Glomerular endothelial cell (primary cell): ENCODE measurements at places on chromosomes 13 and 19.
A peak's percentile ranks its signal among the peaks of the same experiment; 100 is the strongest.

DNA sequence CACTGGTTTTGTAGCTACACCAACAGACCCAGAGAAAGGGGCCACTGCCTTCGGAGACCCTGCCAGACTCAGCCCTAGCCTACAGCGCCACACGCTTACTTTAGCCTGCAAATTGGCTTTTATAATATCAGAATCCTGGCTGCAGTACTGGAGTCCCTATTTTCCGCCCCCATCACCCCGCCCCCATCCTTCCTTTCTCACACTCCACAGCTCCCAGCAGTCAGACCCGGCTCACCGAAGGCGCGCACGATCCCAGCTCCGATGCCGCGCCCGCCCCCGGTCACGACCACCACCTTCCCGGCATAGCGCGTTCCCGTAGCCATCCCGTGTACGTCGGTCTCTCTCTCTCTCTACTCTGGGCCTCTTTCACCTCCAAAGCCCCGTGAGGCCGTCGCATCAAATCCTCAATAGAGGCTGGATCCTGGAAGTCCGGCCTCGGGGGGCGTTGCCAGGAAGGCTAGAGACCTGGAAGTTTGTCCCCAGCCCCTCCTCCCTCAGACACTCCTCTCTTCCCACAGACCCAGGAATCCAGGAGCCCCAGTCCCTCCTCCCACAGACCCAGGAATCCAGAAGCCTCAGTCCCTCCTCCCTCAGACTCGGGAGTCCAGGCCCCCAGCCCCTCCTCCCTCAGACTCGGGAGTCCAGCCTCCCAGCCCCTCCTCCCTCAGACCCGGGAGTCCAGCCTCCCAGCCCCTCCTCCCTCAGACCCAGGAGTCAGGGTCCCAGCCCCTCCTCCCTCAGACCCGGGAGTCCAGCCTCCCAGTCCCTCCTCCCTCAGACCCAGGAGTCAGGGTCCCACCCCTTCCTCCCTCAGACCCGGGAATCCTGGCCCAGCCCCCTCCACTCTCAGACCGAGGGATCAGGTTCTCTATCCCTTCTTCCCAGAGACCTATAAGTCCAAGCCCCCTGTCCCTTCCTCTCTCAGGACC lies at the start of gene HSD17B14:
Gene HSD17B14, minus strand, starts transcription at position 403 of the 929 bp plus-strand sequence. Its CDS starts 80 bp downstream, at position 323.
- no peak for DNase-seq

DNA sequence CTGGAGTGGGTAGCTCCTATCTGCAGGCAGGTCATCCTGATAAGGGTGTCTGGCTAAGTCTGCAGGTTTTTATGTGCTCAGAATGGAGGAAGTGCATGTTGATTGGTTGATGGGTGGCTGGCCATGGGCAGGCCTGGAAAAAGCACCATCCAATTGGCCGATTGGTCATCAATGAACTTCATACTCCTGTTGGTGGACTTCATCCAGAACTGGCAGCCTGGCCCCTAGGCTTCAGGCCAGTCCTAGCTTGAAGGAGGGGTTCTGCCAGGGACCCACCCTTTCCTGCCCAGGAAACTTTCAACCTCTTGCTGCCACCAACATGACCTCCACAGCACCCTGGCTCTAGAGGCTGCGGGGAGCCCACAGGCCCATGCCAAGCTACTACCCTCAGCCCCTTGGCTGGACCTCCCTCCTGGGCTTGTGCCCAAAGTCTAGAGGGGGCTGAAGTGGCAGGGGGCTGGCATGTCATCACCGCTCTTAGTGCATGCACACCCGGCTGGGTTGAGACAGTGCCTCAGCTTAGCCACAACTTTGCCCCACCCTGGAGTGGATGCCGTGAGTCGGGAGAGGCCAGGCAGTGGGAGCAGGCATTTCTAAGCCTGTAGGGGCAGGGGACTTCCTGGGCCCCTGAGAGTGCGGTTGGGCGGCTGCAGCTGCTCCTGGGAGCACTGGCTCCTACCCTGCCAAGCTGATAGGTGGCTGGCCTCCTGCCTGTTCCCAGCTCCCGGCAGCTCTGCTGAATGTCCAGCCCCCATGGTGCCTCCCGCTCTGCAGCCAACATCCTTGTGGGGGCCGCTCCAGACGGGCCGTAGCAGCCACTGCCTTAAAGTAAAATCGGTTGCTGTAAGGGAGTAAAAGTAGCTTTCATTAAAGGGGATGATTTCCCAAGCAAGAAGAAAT lies 13.2 kb downstream of the DNAJC15 start:
- DNase-seq, result no peak

DNA sequence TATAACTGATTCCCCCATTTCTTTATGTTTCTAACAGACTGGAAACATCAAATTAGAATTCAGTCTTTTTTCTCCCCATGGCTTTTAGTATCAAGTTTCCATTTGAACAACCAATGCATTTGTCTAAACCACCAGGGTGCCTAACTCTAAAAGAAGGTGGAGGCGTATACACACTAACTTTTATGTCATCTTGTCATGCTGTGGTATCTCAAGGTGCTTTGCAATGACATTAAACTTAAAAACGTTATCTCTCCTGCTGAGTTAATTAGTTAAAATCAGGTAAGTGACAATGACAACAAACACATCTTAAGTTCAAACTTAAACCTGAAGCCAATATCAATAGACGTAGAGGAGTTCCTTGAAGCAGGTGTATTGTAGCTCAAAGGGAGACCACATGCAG lies 1001.7 kb downstream of the PCDH17 start:
- no peak for DNase-seq

GRCh38 chr19:39078436-39079200 lies 5.5 kb upstream of the ACP7 start:
- DNase-seq, result peak; percentile 75

DNA sequence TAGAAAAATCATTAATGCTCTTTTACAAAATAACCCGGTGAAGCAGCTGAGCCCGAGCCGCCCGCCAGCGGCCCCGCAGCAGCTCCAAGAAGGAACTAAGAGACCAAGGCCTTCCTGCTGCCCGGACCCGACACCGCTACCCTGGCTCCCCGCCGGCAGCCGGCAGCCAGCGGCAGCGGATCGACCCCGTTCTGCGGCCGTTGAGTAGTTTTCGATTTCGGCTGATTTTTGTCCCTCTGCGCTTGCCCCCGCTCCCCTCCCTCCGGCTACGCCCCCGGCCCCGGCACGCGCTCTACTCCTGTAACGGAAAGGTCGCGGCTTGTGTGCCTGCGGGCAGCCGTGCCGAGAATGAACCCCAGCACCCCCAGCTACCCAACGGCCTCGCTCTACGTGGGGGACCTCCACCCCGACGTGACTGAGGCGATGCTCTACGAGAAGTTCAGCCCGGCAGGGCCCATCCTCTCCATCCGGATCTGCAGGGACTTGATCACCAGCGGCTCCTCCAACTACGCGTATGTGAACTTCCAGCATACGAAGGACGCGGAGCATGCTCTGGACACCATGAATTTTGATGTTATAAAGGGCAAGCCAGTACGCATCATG lies at the start of gene PABPC3:
Gene PABPC3, plus strand, starts transcription at position 286 of the 603 bp plus-strand sequence. Its CDS starts 63 bp downstream, at position 349.
- no peak for DNase-seq

DNA sequence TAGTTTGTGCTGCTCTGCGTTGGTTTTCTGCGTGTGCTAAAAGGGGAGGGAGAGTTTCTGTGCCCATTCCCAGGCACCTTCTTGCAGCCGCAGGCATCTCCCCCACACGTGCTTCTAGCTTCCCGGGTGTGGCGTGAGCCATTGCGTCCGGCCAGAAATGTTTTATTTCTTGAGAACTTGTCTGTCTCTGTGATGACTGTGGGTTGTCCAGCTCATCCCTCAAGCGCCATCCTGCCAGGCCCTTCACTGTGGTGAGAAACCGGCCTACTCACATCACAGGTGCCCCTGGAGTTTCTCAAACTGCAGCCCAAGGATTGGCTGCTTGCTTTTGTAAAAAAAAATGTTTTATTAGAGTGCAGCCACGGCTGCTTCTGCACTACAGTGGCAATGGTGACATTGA lies 24.2 kb downstream of the EPN1 start:
- DNase-seq, result no peak

- peak; percentile 34 for DNase-seq
Observed at GRCh38 chr19:39372047-39372802, 18.7 kb downstream of the PAF1 start.

- no peak for DNase-seq
Observed at GRCh38 chr13:46982856-46983582, 86.2 kb upstream of the HTR2A start.

- DNase-seq, result peak; percentile 51
Observed at GRCh38 chr13:36736119-36736726, 62.4 kb downstream of the SERTM1 start.

DNA sequence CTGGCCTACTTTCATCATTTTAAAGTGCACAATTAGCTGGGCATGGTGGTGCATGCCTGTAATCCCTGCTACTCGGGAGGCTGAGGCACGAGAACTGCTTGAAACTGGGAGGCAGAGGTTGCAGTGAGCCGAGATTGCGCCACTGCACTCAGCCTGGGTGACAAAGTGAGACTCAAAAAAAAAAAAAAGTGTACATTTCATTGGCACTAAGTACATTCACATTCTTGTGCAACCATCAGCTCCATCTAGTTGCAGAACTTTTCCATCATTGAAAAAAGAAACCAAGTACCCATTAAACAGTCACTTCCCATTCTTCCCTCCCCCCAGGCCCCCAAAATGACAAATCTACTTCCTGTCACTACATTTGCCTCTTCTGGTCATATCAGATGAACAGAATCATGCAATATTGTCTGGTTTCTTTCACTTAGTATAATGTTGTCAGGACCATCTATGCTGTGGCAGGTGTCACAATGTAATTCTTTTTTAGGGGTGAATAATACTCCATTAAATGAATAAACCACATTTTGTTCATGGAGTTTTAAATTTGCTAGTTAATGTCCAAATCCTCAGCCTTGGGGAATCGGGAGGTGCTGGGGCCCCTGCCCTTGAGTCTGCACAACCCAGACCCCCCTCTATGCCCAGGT lies 7.4 kb upstream of the SIGLEC11 start:
- no peak for DNase-seq

- no peak for DNase-seq
Observed at GRCh38 chr19:17448131-17448967, at the start of gene TMEM221. Gene TMEM221 (minus strand): TSS chr19:17448668. CDS start chr19:17448462, 206 bp downstream.

- DNase-seq, result no peak
Observed at GRCh38 chr13:84126671-84127171, 244.4 kb upstream of the SLITRK1 start.

- no peak for DNase-seq
Observed at GRCh38 chr19:23665651-23666410, 21.2 kb downstream of the ZNF675 start.

- no peak for DNase-seq
Observed at GRCh38 chr13:110575322-110576069, 14.0 kb upstream of the RAB20 start.

- DNase-seq, result no peak
Observed at GRCh38 chr13:61695147-61695546, 279.5 kb upstream of the PCDH20 start.

DNA sequence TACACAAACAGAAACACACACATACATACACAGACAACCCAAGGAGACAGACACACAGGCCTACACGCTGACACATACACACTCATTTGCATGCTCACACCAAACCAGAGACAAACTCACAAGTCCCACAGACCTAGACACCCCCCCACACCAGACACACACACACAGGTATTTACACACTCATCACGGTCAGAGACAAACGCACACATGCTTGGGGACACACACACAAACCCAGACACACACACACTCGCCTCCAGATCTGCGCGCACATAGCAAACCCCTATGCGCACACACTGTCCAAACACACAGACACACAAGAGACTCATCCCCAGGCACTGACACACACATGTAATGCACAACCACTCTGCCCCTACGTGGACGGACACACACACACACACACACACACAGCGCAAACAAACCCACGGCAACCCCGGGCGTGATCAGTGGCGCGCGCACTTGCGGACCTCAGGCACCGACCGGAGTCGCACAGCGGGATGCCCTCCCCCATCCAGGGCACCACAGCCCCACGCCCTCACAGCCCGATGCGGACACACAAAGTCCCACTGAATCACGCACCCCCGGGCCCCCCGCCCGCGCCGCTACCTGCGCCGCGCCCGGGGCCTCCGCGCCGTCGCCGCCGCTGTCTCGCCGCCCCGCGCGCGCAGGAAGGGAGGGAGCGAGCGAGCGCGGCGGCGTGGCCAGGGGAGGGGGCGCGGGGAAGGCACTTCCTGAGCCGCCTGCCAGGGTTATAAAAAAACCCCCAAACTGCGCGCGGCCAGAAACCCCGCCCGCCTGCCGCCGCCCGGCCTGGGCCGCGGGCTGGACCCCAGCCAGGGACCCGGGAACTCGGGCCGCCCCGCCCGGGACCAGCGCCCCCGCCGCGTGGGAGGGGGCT lies at the start of gene ADAMTS10:
Gene ADAMTS10, minus strand, starts transcription at position 675 of the 895 bp plus-strand sequence. CDS start 5,005 bp downstream, outside the sequence.
- DNase-seq, result no peak

- DNase-seq, result no peak
Observed at GRCh38 chr19:294946-295686, 3.9 kb upstream of the PLPP2 start.

DNA sequence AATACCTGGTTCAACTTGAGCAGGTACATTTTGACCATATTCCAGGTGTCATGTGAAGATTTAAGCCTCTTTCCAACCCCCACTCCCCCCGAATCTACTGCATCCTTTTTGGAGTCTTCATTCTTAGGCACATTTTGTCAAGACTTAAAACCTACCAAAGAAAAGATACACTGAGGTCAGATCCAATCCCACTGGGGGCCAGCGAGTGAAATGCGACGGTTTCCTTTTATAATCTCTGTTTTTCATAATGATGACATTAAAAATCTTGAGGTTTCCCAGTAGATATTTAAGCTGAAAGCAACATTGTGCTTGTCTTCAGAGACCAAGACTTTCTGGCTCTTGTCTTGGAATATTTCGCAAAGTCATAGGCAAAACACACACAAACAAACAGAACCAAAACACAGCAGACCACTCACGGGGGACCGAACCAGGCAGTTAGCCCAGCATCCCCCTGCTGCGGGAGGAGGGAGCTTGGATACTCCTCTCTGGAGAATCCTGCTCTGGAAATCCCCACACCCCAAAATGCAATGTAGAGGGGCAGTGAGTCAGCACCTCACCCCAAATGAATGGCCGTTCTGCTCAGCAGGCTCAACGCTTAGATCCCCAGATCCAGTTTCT lies 506 bp upstream of the GAS6 start:
- no peak for DNase-seq

GRCh38 chr19:33389421-33390100 lies 16.1 kb downstream of the CEBPG start:
- no peak for DNase-seq

DNA sequence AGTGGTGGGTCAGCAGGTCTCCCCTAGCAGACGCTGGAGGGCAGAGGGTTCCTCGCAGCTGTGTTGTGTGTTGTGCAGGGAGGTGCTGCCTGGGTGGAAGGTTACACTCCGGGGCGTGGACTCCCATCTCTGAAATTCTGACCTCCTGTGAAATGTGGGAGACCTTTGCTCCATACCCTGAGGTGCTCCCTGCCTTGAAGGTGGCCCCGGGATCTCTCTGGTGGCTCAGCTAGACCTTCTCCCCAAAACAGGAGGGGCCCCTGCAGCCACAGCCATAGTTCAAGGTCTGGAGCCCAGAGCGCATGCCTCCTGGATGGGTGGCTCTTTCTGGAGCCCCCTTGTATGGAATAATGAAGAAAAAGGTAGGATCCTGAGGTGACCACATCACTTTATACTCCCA lies 70.2 kb downstream of the SOX1 start:
- no peak for DNase-seq

GRCh38 chr13:76729691-76730090 lies 156.5 kb downstream of the KCTD12 start:
- no peak for DNase-seq

- DNase-seq, result no peak
Observed at GRCh38 chr19:44903602-44904425, 1.8 kb upstream of the APOE start.

GRCh38 chr19:49775742-49776370 lies 9.1 kb downstream of the AP2A1 start:
- DNase-seq, result no peak

- no peak for DNase-seq
Observed at GRCh38 chr13:39016787-39017186, 21.1 kb downstream of the PROSER1 start.

GRCh38 chr19:16497042-16497441 lies 848 bp downstream of the C19orf44 start:
- no peak for DNase-seq

- no peak for DNase-seq
Observed at GRCh38 chr13:36674337-36675212, 755 bp downstream of the SERTM1 start.
